ENCODE measurements at places on chromosomes 7 and 10.

DNA sequence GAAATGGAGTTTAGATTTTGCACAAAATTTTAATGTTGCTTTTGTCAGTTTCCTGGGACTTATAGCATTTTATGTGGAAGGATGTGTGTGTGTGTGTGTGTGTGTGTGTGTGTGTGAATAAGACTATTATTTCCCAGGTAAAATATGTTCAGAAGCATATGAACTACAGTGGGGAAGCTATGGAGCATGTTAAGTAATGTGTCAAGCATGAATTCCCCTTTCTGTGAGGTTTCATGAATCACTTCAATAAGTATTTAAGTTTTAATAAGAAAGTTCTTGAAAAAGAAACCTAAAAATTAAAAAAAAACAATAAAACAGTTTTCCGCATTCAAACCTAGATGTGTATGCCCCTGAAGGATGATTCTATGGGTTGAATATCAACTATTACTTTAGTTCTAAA is 693 bp downstream of the CREB5 start:
- no peak for DNase-seq

DNA sequence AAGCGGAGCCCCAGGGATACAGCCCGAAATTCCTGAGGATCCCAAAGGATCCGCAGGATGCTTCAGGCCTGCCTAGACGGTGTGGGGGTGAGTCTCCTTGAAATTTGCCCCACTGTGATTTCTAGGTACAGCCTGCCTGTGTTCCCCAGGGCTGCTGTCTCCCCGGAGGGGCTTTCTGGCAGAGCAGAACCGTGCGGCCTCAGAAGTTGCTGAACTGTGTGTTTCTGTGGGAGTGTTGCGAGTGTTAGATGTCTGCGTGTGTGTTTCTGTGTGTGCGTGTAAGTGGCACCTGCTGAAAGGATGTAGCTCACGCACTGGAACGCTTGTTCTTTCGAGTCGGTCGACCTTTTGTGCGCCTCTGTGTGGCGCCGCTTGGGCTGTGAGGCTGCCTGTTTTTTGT is 27.8 kb upstream of the ZNF273 start:
- no peak for DNase-seq

DNA sequence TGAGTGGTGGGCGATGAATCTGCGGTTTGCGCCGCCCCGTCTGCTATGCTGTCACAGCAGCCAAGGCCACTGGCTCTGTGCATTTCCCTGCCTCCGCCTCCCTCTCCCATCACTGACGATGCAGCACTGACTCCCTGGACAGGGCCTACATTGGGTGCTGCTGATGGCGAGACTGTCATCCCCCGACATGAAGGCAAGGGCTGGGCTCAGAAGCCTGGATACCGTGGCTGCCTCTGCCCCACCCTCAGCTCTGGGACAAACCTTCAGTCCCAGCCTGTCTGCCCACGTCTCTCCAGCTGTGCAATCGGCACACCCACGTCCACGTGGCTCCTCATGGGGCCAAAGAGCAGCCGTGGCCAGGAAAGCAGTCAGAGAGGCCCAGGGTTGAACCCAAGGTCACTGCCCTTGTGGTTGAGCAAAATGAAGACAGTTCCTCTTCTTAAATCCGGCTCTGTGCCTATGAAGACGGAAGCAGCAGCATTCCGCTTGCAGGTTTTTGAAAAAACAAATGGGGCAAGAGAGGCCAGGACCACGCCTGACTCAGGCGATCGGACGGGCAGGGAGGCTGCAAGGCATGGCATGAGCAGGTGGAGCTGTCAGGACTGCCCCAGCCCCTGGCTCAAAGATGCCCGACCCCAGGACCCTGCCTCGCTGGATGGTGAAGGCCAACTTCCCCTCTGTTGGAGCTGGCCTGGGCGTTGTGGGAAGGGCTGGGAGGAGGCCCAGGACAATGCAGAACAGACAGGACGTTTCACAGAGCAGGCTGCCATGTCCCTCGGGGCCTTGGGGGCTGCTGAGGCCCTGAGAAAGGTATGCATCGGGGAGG is 517.5 kb downstream of the DNAJB6 start:
- no peak for DNase-seq

DNA sequence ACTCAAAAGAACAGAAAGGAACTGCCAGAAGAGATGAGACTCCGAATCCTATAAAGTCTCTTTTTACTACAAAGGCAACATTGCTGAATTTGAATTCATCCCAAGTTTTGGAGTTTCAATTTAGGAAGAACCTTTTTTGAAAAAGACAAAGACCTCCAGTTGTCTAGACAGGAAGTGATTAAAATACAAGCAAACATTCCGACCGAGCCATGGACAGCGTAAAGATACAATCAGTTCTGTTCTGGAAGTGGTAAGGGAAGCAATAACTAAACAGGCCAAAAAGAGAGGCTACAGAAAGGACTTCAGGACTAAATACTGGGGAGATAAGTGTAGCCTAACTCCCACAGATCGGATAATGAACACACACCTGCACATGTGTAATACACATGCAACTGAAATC is 101.0 kb downstream of the SMURF1 start:
- no peak for DNase-seq

GRCh38 chr10:76285515-76285914 is 854.1 kb downstream of the LRMDA start:
- no peak for DNase-seq

DNA sequence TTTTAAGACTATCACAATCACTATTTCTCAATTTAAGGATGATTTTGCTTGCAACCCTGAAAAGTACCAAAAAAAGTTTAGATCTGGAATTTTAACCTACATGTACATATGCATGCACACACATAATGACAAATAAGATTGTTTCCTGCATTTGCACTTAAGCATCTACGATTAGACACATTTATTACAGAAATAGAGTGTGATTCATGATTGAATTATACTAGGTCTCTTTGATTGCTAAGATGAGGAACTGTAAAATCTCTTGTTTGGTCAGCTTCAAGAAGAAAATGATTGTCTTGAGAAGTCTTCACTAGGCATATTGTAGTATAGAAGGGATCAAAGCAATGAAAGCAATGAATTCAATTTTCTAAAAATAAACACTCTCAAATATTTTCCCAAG is 185.9 kb upstream of the AGR3 start:
- no peak for DNase-seq

GRCh38 chr7:156702399-156702798 is 61.8 kb downstream of the RNF32 start:
- DNase-seq: no peak

DNA sequence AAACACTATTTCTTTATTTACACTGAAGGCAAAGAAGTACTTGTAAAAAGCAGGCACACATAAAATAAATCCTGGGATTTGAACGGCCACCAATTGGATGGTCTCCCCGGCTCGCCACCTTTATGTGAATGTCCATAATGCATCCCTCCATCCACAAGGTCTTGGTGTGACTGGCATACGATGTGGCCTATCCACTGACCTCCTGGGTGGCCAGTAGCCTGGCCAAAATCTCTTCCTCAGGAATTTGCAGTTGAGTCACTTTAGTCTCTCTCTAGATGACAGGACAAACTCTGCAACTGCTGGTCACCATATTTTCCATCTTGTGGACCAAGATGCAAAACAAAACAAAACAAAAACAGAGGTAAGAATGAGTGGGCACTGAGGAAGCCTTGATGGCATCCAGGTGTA is 39.1 kb downstream of the CDK1 start:
- no peak for DNase-seq

- DNase-seq: no peak
These were observed 154.8 kb downstream of the DGKB start for GRCh38 chr7:14747701-14748100.

DNA sequence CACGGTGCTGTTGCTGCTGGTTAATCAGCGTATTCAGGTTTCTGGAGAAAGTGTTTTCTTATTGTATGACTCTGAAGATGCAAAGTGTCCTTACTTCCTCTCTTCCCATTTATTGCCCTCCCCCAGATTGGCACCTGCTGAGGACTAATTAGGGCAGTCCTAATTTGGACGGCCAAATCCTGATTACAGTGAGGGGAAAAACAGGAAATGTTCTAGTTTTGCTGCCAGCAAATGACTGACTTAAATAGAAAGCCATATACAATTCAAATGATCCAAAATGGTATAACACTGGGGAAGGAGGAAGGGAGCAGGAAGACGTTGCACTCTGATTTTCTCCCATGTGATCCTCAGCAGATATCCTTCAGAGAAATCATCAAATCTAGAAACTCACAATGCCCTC is 222.4 kb upstream of the LRGUK start:
- no peak for DNase-seq

GRCh38 chr10:18325889-18326531 is 185.8 kb downstream of the CACNB2 start:
- DNase-seq: no peak

- DNase-seq: no peak
These were observed 10.1 kb downstream of the LIMK1 start for GRCh38 chr7:74093671-74094223.

All from GM13977 (cell line).